ENCODE measurements at places on chromosomes 11 and 22.

DNA sequence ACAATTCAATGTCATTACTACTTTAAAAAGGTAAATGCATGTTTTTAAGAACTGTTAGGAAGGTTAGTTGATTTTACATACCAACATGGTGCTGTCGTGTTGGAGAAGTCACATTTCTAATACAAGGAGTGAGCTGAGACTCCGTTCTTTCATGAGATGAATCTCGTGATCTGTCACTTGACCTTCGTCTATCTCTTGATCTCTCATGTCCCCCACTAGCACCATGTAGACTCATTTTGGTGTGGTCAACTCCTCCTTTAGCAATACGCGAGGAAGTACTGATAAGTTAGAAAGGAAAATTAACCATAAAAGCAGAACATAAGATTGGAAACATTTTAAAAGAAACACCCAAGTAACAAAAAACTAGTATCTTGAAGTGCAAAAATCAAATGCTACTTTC, 41.5 kb downstream of the BTBD10 start:
- DNase-seq, result no peak

- no peak for DNase-seq
Measured at GRCh38 chr22:25880524-25880923, 138.5 kb downstream of the MYO18B start.

GRCh38 chr22:49531368-49531791, 296.3 kb downstream of the BRD1 start:
- DNase-seq, result no peak

GRCh38 chr11:121478895-121479697, 26.3 kb upstream of the SORL1-AS1 start:
- DNase-seq, result no peak

- no peak for DNase-seq
Measured at GRCh38 chr11:122922893-122923292, 40.3 kb downstream of the JHY start.

GRCh38 chr11:119190531-119190930, 5.3 kb downstream of the NHERF4 start:
- DNase-seq, result no peak

DNA sequence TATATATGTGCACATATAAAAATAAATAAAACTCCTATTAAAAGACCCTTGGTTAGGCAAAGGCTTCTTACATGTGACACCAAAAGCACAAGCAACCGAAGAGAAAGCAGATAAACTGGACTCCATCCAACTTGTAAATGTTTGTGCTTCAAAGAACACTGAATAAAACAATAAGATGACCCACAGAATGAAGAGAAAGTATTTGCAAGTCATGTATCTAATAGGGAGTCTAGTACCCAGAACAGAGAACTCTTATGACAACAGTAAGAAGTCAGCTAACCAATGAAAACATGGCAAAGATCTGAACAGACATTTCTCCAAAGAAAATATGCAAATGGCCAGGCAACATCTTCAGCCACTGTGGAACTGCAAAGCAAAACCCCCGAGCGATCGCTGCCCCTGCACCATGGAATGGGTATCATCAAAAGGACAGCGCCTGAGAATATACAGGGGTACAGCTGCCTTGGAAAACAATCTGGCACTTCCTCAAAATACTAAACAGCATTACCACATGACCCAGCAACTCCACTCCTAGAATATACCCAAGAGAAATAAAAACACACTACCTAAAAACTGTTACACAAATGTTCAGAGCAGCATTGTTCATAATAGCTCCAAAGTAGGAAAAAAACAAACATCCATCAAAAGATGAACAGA, 17.2 kb downstream of the BRD1 start:
- DNase-seq, result no peak

All from cortex of kidney (tissue), 1 donor.